Fibroblast of lung (primary cell): ENCODE measurements at places on chromosomes 1 and 21. TPM values are rescaled to one million over a fixed set of nuclear protein-coding genes. Genes with fewer than 3 reads are reported as not detected.

- H3K4me1 ChIP-seq: no peaks in the 10 kb centered on the region
- H3K27ac ChIP-seq: no peak within 1 kb of the TSS
- no peak for DNase-seq
- H3K4me3 ChIP-seq: no peak within 1 kb of the TSS
These were observed at the start of gene RGS8 for GRCh38 chr1:182684116-182684828. Gene RGS8, minus strand, starts transcription at chr1:182684587. Its CDS starts 14,938 bp downstream, at chr1:182669649.

GRCh38 chr1:54081306-54082270, 28.2 kb downstream of the TCEANC2 start:
- H3K27ac ChIP-seq: no peak overlapping the region
- DNase-seq: peak; percentile 42
- no peak overlapping the region for H3K4me3 ChIP-seq
- no peaks in the 10 kb centered on the region for H3K27me3 ChIP-seq

CCDC30 gene
- total RNA-seq: 1.3 TPM in 2 replicates

DNA sequence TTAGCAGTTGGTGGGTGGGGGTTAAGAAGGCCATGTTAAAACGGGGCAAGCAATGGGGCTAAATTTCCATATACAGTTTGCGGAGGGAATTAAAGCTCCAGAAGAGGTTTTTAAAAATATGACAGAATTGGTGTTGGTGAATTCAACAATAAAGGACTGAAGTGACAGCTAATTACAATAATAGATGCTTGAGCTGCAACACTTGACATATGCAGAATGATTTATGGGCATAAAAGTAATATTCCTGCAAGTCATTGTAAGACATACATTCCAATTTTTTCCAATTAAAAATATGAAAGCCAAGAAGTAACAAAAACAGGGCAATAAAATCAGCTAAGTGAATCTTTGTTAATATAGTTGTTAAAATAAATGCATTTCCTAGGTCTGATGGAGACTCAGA, 202.2 kb upstream of the MAP1LC3C start:
- no peak for DNase-seq
- H3K36me3 ChIP-seq: no peaks in the 10 kb centered on the region
- no peak overlapping the region for H3K4me3 ChIP-seq
- H3K27ac ChIP-seq: no peak overlapping the region

- DNase-seq: no peak
- no peak overlapping the region for H3K4me3 ChIP-seq
- H3K36me3 ChIP-seq: no peaks in the 10 kb centered on the region
- no peak overlapping the region for H3K27ac ChIP-seq
- H3K27me3 ChIP-seq: no peaks in the 10 kb centered on the region
- H3K4me1 ChIP-seq: no peaks in the 10 kb centered on the region
These were observed 202.3 kb upstream of the BRINP3 start for GRCh38 chr1:190679983-190680382.

- no peaks in the 10 kb centered on the region for H3K27me3 ChIP-seq
- no peaks in the 10 kb centered on the region for H3K36me3 ChIP-seq
- DNase-seq: peak; percentile 10
- no peak overlapping the region for H3K27ac ChIP-seq
- no peaks in the 10 kb centered on the region for H3K4me1 ChIP-seq
These were observed 255.7 kb downstream of the COL11A1 start for GRCh38 chr1:102852613-102853012.

DNA sequence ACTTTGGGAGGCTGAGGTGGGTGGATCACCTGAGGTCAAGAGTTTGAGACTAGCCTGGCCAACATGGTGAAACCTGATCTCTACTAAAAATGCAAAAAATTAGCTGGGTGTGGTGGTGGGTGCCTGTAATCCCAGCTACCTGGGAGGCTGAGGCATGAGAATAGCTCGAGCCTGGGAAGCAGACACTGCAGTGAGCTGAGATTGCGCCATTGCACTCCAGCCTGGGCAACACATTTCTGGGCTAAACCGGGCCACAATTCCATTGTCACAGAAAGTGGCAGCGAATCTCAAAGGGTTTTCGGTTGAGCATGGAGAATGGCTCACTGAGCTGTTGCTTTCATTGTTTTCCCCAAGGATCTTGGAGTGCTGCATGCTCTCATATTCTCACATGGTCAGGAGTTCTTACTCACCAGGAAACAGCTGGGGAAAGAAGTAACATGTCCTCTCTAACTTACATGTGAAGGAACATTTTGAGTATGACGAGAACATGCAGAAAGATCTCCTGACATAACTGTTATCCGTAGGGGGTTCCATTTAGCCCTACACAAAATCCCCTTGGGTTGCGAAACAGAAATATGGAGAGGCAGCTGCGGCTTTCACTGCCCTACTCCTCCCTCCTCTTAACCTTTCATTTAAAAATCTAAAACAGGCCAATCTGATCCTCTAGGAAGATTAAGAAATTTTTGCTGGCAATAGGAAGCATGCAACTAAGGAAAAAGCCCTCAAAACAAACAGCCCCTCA, 341.1 kb downstream of the PCP4 start:
- H3K36me3 ChIP-seq: no peaks in the 10 kb centered on the region
- no peaks in the 10 kb centered on the region for H3K27me3 ChIP-seq
- DNase-seq: no peak
- no peaks in the 10 kb centered on the region for H3K4me1 ChIP-seq
- no peak overlapping the region for H3K4me3 ChIP-seq

DNA sequence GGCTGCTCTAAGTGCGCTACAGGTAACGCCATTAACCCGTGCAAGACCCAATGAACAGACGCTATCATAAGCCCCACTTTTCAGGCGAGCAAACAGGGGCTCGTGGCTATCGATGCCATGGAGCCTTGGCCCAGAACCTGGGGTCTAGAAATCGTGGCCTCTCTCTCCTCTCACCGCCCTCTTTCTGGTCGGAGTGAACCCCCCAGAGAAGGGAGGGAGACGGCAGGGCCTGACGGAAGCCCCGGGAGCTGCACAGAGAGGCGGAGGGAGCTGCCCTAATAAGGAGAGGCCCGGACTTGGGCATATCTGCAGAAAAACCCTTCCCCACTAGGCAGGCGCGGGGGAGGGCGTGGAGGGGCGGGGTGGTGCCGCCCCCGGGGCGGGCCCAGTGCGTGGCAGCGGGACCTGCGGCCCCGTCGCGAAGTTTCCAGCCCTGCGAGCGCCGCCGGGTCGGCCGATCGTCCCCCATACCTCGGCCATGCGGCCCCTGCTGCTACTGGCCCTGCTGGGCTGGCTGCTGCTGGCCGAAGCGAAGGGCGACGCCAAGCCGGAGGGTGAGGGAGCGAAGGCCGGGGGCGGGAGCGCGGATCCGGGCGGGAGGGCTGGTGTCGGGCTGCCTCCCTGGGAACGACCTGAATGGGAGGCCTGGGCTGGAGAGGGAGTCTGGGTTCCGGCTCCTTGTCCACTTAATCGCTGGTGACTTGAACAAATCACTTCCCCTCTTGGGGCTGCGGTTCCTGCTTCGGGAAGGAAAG, at the start of gene PLOD1:
Gene PLOD1 (plus strand): TSS at position 416 of the 755 bp plus-strand sequence. CDS start 63 bp downstream, at position 479.
- H3K4me1 ChIP-seq: peaks cover 19% of the 10 kb centered on the region
- peak within 1 kb of the TSS; percentile 64 for H3K27ac ChIP-seq
- H3K4me3 ChIP-seq: peak within 1 kb of the TSS; percentile 73
- H3K36me3 ChIP-seq: peaks cover 2% of the 10 kb centered on the region
- no peaks in the 10 kb centered on the region for H3K27me3 ChIP-seq

DNA sequence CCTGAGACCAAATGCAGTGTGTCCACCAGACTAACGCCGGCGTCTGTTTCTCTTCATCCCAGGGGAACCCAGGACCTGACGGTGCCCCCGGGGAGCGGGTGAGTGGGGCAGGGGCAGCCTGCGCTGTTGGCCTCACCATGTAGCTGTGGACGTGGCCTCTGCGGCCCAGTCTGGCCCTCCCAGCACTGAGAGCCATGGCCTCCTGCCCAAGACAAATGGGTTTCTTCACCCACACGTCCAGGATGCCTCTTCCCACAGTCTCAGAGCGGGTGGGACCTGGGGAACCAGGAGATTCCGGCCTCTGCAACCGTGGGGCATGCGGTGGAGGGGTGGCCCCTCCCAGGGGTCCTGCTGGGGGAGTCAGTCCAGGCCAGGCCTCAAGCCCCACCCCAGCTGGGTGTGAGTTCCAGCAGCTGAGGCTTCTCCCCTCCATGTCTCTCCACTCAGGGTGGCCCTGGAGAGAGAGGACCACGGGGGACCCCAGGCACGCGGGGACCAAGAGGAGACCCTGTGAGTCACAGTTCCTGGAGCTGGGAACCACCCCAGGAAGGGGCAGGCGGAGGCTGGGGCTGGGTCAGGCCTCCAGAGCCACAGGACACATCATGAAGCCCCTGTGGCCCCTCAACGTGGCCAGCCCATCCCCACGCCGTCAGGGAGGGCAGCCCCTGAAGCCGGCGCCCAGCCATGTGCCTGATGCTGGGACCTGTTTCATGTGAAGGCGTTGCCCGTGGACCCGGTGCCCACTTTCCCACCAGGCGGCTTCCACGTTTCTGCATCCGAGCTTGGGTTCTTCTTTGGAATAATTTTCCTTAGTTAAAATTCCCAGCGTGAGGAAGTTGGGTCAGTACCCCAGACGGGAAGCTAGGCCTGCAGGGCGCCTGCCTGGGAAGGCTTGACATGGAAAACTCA, 11.0 kb downstream of the COL6A1 start:
- no peak overlapping the region for H3K4me3 ChIP-seq
- no peaks in the 10 kb centered on the region for H3K27me3 ChIP-seq
- DNase-seq: no peak
- peaks cover 81% of the 10 kb centered on the region for H3K36me3 ChIP-seq

DNA sequence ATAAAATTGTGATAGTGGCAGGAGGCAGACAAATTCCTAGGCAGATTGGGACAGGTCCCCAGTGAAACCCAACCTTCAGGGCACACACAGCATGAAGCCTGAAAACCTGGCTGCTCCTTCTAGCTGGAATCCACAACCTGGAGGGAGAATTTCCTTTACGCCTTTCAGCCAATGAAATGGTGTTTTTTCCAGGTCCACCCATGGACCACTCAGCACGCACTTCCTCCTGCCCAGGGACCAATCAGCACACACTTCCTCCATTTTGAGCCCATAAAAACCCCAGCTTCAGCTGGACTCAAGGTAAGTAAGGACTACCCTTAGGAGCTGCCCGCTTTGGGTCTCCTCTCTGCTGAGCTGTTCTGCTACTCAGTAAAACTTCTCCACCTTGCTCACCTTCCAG, 120.1 kb downstream of the AKT3 start:
- H3K27ac ChIP-seq: no peak overlapping the region
- H3K4me3 ChIP-seq: no peak overlapping the region
- peaks cover 4% of the 10 kb centered on the region for H3K4me1 ChIP-seq
- H3K27me3 ChIP-seq: no peaks in the 10 kb centered on the region
- peaks cover 3% of the 10 kb centered on the region for H3K36me3 ChIP-seq

DNA sequence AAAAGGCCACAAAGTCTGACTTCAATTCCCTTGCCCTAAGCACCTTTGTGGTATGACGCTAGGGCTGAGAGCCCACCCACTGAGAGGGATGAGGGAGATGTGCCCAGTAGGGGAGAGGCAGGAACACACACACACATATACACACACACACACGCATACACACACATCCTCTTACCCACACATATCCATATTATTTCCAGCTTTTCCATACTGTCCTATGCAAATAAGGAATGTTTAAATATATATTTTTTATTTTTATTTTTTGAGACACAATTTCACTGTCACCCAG, 3.0 kb downstream of the RAB25 start:
- no peak for DNase-seq
- H3K4me1 ChIP-seq: no peaks in the 10 kb centered on the region
- no peak overlapping the region for H3K4me3 ChIP-seq
- no peak overlapping the region for H3K27ac ChIP-seq

GRCh38 chr1:33354707-33355316, 33.9 kb upstream of the A3GALT2 start:
- H3K36me3 ChIP-seq: peaks cover 4% of the 10 kb centered on the region
- H3K27me3 ChIP-seq: no peaks in the 10 kb centered on the region
- peaks cover 7% of the 10 kb centered on the region for H3K4me1 ChIP-seq
- H3K4me3 ChIP-seq: no peak overlapping the region

PODN gene
- total RNA-seq: 49.7 and 67.5 TPM in 2 replicates

DNA sequence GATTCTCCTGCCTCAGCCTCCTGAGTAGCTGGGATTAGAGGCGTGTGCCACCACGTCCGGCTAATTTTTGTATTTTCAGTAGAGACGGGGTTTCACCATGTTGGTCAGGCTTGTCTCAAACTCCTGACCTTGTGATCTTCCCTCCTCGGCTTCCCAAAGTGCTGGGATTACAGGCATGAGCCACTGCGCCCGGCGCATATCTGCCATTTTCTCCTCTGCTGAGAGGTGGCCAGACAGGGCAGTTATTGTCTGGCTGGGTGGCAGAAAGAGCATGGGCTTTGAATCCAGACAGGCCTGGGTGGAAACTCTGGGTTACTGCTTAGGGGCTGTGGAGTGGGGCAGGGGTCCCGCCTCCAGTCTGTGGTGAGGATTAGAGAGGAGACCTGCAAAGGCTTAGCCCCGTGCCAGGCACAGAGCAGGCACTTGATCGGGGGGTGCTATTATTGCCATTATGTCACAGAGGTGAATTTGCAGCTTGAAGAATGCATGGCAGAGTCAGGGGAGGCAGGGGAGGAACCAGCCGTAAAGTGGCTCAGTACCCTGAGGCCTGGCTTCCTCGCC, 73.9 kb downstream of the MAN1C1 start:
- H3K4me3 ChIP-seq: no peak overlapping the region
- H3K36me3 ChIP-seq: no peaks in the 10 kb centered on the region
- peaks cover 24% of the 10 kb centered on the region for H3K4me1 ChIP-seq

FMN2 gene
- total RNA-seq: 1.5 and 13.7 TPM in 2 replicates

GRCh38 chr1:108669679-108670078, 8.8 kb upstream of the HENMT1 start:
- H3K27ac ChIP-seq: no peak overlapping the region
- H3K4me1 ChIP-seq: no peaks in the 10 kb centered on the region
- H3K4me3 ChIP-seq: no peak overlapping the region
- no peak for DNase-seq
- H3K36me3 ChIP-seq: no peaks in the 10 kb centered on the region
- H3K27me3 ChIP-seq: no peaks in the 10 kb centered on the region

DNA sequence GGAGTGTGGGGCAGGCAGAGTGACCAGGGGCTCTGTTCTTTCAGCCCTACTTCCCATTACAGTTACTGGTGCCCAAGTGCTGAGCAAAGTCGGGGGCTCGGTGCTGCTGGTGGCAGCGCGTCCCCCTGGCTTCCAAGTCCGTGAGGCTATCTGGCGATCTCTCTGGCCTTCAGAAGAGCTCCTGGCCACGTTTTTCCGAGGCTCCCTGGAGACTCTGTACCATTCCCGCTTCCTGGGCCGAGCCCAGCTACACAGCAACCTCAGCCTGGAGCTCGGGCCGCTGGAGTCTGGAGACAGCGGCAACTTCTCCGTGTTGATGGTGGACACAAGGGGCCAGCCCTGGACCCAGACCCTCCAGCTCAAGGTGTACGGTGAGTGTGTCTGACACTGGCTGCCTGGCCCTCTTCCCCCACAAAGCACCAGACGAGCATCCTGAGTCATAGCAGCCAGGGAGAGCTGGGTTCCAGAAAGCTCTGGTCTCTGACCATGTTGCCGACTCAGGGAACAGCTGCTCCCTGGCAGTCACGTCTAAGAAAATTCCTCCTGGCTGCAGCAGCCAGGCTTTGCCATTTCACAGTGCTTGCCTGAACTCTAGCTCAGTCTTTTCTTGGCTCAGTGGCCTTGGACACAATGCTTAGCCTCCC, 3.3 kb downstream of the SLAMF8 start:
- no peaks in the 10 kb centered on the region for H3K27me3 ChIP-seq
- no peak overlapping the region for H3K27ac ChIP-seq
- H3K36me3 ChIP-seq: no peaks in the 10 kb centered on the region
- peak; percentile 79 for DNase-seq
